ENCODE measurements at places on chromosomes 11 and 22.

DNA sequence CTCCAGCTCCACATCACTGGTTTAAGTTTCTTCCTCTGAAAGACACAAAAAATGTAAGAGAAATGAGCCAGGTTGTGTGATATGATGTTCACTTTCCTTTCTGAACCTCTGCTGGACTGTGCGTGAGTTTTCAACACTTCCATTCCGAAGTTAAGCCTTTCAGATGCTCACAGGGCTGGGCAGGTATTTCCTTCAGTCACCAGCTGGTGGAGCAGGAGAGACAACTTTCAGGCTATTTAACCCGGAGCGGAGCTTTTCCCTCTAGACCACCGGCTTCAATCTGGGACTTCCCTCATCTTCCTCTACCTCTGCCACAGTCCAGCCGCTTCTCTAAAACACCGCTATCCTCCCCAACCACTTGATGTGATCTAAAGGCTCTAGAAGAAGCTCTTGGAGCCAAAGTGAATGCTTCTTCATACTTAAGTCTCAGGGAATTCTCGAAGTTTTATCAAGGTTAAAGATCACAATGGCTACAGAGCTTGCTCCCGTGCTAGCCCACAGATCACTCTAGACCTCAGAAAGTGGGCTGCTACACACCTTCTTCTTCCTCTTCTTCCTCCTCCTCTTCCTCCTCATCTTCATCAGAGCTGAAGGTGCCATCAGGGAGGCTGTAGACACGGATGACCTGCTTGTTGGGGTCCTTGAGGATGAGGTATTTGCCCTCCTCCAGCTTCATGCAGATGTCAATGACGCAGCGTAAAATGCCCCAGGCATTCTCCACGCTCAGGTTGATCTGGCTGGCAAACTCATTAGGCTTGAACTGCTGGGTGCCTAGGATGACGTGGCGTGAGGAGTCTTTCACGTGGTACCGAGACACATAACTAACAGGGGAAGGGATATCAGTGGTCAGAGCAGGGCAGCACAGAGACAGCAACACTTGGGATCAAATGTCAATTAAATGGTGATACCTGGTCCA, 4.4 kb upstream of the FOXRED2 start:
- no peak for DNase-seq

DNA sequence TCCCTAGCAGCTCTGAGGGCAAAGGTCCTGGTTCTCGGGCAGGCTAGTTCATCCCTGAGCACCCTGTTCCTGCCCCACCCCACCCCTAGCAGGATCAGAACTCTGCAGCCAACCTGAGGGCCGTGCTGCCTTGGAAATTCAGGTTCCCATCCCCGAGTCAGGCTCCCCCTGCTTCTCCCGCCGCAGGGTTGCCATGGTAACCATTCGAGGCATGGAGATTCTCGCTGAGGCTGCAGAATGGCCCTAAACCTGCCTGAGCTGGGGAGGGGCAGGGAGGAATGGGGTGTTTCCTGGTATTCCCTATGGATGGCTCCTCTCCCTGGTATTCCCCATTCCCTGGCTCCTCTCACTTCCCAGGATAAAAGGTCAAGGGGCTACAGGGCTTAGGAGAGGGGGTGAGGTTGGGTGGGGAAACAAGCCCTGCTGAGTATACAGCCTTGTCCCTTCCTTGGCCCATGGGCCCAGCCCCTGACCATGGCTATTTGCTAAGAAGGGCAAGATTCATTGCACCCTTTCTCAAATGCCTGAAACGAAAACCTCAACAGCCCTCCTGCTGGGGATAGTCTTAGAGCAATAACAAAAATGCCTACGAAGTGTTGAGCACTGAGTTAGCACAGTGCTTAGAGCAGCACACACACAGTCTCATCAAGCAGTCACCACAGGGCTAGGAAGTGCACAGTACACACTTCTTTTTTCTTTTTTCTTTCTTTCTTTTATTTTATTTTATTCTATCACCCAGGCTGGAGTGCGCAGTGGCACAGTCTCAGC, 58.7 kb downstream of the CHST1 start:
- no peak for DNase-seq

- no peak for DNase-seq
These were observed 2.7 kb downstream of the GNAZ start for GRCh38 chr22:23072911-23073491.

- no peak for DNase-seq
These were observed 945 bp downstream of the ROBO3 start for GRCh38 chr11:124865902-124866851.

- no peak for DNase-seq
These were observed 34.3 kb upstream of the KLHL35 start for GRCh38 chr11:75467311-75467710.

DNA sequence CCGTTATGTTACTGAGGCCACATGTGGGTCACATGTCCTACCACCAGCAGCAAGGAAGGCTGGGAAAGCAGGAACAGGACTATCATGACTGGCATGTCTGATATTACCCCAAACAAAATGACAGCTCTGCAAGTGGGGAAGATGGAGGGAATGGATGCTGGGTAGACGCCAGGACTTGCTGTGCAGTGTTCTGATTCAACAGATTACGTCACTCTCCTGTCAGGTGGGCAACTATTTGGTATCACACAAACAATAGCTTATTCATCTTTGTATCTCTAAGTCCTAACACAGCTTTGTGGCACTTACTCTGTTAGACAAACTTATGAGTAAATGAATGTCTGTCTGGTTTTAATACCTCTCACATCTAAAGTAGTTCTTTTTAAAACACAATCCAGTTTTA, 105.2 kb downstream of the SPON1 start:
- DNase-seq: no peak

DNA sequence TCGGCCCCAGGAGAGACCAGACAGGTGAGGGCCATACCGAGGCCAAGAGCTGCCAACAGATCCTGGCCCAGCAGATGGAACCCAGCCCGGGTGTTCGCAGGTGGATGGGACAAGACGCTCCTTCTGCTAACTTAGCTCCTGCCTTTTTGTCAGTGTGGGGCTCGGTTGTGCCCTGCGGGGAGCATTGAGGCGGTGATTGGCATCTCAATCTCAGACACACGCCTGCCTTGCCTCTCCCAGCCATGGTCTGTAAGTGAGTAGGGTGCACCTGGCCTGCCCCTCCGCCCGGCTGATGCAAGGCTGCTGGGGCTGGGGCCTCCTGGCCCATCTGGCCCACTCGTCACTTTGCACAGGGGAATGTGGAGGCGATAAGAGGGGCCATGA, 350.1 kb downstream of the TBC1D22A start:
- DNase-seq: no peak

DNA sequence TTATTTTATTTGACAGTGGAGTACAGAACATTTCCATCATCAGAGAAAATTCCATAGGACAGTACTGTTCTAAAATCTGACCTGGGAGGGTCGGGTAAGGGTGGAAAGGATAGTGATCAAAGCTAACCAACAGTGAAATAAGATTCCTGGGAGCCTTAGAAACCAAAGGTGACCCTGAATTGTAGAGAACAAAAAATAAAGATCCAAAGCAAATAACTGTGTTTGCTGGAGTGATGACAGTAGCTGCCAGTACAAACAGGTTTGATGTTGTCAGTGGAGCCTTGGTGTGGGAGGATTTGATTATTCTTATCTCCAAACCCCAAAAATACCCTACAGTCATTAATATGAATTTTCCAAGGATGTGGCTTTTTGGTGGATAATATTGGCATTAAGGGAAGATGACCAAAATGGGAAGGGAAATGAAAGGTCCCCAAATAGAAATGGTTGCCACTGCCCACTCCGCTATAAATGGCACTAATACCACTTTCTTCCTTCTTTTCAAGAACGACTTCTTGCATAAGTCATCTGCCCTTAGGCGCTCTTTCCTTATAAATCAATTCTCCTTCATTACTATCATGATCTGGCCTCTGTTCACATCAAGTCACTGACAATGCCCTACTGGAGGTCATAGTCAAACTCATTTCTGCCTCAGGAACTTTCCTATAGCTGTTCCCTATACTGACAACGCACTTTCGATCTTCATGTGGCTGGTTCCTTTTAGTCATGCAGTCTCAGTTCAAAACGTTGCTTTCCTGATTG, 44.4 kb downstream of the EHF start:
- DNase-seq: no peak

GRCh38 chr22:39534092-39534506, 1.6 kb upstream of the RPS19BP1 start:
- DNase-seq: no peak

- DNase-seq: no peak
These were observed 98.2 kb downstream of the ARHGAP20 start for GRCh38 chr11:110614031-110614430.

DNA sequence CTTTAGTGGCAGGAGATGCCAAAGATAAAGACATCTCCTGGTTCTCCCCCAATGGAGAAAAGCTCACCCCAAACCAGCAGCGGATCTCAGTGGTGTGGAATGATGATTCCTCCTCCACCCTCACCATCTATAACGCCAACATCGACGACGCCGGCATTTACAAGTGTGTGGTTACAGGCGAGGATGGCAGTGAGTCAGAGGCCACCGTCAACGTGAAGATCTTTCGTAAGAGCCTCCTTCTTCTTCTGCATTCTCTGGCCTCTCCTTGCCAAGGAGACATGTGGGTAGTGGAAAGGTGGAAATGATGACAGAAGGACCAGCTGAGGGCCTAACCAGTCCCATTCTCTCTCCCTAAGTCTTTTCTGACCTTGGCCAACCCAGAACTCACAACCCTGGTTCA, 110.1 kb upstream of the TTC12 start:
- DNase-seq: no peak

- DNase-seq: no peak
These were observed 8.1 kb upstream of the GDPD4 start for GRCh38 chr11:77309401-77310085.

DNA sequence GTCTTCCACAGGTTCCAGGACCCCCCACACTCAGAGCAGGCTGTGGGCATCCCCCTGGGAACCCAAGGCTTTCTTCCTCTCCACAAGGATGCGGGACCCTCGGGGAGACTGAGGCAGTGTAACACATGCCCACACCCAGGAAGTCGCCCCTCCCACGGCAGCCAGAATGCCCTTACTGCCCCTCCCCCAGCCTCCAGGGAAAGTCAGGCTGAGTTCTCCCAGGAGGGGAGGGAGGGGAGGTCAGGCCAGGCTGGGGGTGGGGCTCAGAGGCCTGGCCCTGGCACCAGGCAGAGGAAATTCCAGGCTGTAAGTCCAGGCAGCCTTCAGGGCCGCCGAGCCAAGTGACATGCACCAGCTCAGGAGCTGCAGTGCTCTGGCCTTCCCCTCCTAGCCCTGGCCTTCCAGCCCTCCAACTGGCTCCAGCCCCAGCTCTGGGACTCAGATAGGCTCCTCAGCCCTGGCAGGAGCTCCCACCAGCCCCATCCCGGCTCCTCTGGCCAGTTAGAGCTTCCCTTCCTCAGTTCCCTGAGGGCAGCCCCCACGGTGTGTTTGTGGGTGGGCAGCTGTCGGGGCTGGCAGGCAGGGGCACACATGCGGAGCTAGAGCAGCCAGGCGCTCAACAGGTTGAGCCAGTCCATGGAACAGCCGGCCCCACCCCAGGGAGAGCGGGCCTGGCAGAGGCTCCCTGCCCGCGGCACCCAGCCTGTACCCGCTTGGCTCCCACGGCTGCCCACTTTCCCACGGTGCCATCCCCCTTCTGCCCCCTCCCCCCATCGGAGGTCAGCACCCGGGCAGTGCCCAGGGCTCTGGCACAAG, 3.6 kb downstream of the BCL9L start:
- DNase-seq: no peak

GRCh38 chr11:108963118-108963517, 298.2 kb downstream of the DDX10 start:
- DNase-seq: no peak

DNA sequence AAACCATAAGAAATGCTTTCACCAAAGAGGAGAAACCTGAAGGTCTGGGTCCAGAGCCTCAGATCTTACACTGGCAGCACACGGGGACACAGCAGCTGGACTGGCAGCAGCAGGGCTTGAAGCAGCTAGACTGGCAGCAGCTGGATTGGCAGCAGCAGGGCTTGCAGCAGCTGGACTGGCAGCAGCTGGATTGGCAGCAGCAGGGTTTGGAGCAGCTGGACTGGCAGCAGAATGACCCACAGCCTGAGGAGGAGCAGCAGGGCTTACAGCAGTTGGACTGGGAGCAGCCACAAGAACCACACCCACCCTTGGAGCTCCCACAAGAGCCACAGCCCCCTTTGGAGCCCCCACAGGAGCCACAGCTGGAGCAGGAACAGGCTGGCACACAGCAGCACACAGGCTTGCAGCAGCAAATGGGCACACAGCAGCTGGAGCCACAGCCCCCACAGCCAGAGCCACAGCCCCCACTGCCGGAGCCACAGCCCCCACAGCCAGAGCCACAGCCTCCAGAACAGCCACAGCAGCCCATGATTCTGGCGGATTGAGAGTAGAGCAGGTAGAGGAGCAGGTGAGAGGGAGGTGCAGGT, at the start of gene KRTAP5-11:
Gene KRTAP5-11, minus strand, starts transcription at position 567 of the 587 bp plus-strand sequence. Its CDS starts 38 bp downstream, at position 529.
- DNase-seq: no peak

DNA sequence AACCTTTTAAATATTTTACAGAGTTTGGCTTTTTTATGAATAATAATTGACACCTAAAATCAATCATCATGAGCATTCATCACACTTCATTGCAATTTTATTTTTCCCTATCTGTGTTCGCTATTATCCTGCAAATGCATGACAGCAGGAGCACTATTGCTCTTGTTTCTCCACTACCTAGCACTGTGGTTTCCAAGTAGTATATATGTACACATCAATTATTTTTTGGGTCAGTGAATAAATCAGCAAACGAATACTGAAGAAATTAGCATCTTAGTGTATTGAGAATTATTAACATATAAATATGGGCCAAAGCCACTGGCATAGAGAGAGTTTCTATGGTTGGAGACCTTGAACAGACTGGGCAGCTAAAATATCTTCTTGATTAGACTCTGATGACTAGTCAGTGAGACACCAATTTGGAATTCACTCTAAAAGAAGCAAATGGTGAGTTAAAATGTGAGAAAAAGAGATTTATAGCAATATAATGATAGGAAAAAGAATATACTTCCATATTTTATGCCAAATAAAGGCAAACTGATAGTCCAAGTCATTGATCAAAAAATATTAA, 731.1 kb upstream of the LUZP2 start:
- DNase-seq: no peak

DNA sequence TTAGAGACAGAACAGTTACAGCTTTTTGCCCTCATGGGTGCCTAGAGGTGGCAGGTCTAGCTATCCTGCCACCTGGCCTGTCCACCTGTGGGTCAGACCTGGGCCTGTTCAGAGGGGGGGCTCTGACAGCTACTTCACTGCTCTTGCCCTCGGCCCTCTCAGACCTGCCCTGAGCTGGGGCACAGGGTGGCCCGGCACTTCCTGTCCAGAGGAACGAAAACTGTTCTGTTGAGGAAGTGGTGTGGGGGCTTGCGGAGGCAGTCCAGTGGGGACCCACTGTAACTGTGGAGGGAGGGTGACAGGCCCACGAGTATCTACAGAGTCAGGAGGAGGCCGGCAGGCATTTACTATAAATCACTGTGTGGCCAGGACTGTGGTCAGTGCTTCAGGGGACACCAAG, 16.2 kb downstream of the TESMIN start:
- no peak for DNase-seq

GRCh38 chr11:9893474-9893873, 229.6 kb downstream of the SWAP70 start:
- DNase-seq: no peak

DNA sequence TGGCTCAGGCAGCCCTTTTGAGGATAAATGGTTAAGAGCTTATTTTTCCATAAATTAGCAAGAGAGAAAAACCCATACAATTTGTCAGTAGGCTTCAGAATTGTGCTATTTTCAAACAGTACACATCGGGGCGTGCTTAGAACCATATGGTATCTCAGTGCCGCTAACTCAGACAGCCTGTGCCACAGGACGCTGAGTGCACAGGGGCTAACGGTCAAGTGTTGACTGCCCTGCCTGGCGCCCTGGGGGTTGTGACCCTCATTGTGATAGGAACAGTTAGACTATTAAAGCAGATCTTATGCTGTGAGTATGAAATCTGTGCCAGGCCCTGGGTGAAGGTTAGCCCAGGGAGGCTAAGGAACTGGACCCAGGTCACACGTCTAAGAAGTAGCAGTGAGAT, 1519.7 kb downstream of the BRD1 start:
- DNase-seq: no peak
